CD4-positive, alpha-beta T cell treated with Interleukin-15 for 4 hours (primary cell): ENCODE measurements at places on chromosomes 5 and 9.

GRCh38 chr5:141973871-141974595 lies 5.1 kb downstream of the RNF14 start:
- no peak for DNase-seq

DNA sequence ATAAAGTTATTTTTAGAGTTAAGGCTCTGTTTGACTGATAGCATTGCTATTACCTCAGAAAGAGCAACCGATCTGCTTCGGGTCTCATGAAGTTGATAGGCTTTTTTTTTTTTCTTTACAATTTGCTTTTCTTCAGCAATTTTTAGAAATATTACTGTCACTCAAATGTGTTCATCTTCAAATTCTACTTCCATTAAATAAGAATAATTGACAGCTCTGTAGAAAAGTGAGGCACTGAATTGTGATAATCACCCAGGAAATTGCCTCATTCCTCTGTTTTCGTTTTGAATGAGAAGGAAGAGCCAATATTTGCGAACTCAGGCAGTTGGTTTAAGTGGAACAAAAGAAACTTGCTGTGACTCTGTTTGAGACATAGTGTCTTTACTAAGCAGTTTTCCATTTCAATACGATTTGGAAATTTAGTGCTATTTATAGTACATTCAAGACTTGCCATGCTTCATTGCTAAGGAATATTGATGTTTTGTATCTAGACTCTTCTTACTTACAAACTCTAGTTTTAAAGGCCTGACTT lies 700.5 kb upstream of the CDH10 start:
- no peak for DNase-seq

DNA sequence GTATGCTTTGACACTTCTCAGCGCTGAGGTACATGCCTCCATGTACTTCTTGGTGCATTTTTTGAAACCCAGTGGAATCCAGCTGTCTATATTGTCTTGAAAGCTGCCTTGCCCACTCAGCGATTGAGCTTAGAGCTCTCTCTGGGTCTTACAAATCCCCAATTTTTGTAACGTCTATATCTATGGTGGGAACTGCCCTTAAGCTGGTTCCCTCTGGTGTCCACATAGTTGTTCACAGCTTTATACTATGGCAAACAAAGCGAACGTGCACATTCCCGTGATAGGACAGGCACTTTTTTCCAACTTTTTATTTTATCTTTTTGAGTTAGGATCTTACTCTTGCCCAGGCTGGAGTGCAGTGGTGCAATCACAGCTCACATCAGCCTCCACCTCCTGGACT lies 20.9 kb downstream of the CDHR2 start:
- no peak for DNase-seq

DNA sequence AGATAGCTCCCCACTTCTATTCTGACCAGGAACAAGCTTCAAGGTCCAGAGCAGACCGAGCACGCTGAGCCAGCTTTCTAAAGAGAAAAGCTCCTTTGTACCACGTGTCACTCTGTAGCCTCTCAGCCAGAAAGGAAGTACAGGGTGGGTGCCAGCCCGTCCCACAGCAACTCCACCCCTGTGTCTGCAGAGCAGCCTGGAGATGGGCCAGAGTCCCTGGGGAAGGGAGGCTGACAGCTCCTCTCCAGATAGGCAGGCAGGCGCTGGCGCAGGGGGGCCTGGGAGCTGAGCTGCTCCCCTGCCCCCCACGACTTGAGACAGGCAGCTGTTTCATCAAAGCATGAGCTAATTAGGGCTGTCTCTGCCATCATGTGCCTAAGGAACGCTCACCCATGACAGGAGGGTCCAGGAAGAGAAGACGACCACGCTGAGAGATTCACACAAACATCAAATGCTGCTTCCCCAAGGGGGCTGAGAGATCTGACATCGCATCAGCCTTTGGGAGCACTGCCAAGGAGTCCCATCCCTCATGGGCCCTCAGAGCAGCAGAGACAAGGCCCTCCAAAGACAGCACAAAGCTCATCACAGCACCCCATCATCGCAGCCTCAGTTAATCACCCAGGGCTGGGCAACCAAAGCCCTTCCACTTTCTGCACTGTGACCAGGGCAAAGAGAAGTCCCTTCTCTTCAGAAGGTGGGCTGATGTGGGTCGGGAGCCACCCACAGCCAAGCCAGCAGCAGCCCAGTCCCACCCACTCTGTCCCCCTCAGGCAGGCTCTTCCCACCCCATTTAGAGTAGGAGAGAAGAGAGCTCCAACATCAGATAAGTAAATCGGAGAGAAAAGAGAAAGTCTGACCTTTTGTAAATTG lies 78.5 kb upstream of the LRRTM2 start:
- peak; percentile 13 for DNase-seq

GRCh38 chr5:443239-444151 lies 519 bp downstream of the EXOC3 start:
- peak; percentile 18 for DNase-seq

- no peak for DNase-seq
These were observed 111.1 kb downstream of the RGS3 start for GRCh38 chr9:113574441-113575262.

GRCh38 chr5:2066373-2066772 lies 183.6 kb upstream of the IRX4 start:
- no peak for DNase-seq

GRCh38 chr9:135931349-135931820 lies 24.0 kb upstream of the CAMSAP1 start:
- no peak for DNase-seq

DNA sequence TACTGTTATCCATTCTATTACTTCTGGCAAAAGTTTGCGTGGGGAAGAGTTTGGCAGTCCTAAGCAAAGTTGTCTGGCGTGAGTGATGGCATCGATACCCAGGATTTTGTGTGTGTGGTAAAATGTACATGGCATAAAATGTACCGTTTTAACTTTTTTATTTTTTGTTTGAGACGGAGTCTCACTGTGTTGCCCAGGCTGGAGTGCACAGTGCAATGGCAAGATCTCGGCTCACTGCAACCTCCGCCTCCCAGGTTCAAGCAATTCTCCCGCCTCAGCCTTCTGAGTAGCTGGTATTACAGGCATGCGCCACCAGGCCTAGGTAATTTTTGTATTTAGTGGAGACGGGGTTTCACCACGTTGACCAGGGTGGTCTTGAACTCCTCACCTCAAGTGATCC lies 55.4 kb upstream of the TJP2 start:
- no peak for DNase-seq

DNA sequence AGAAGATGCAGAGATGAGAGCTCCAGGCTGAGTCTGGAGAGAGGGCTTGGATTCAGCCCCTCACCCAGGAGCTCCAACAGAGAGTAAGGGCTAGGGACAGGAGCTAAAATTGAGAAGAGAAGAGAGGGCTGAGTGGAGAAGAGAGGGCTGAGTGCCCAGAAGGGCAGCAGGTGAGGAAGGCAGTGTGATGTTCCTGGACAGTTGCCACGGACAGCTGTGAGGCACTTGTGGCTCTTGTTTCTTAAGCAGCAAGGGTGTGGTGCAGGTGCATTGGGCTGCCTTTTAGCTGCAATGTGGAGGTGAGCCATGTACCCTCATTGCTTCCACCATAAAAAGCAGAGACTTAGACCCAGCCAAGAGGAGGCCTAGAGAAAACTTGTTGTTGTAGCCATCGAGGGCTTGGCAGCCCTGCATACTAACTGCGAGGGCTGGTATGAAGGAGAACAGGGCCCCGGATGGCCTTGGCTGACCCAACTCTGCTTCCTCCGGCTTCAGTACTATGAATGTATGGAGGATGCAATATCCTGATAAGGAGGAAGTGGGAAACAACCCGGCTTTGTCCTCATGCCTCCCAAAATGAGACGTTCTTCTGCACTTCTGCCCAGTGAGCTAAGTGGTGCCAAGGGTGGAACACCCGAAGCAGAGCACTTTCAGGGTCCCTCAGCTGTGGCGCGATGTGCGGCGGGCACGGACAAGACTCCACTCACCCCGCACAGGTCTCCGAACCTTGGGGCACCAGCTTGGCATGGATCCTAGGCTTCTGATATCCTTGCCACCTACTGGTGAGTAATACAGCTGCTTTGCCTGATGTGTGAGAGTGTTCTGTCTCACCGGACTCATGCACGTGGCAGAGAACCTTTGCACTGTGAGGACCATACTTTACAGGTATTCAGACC lies 65.2 kb downstream of the LRRC70 start:
- no peak for DNase-seq

- DNase-seq = no peak
These were observed 577 bp downstream of the RNF145 start for GRCh38 chr5:159208514-159209437.

- DNase-seq = no peak
These were observed 371.3 kb downstream of the DMRT2 start for GRCh38 chr9:1421436-1421835.

DNA sequence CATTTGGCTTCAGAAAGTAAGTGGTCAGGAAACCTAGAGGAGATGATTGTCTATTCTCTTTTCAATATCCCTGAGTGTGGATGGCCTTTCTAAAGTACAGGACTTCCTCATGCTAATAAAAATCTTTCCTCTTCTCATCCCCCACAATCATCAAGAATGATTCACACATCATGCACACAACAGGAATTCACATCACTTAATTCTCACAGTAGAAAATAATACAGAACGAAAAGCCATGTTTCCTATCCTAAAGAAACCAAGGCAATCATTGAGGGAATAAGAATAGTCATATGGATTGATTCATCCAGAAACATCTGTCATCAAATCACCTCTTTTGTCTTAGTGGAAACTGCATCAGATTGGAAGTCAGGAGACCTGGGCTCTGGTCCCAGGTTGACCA lies 203.1 kb upstream of the PIK3R1 start:
- DNase-seq = no peak

GRCh38 chr9:112970939-112971338 lies 41.1 kb downstream of the ZNF883 start:
- no peak for DNase-seq

DNA sequence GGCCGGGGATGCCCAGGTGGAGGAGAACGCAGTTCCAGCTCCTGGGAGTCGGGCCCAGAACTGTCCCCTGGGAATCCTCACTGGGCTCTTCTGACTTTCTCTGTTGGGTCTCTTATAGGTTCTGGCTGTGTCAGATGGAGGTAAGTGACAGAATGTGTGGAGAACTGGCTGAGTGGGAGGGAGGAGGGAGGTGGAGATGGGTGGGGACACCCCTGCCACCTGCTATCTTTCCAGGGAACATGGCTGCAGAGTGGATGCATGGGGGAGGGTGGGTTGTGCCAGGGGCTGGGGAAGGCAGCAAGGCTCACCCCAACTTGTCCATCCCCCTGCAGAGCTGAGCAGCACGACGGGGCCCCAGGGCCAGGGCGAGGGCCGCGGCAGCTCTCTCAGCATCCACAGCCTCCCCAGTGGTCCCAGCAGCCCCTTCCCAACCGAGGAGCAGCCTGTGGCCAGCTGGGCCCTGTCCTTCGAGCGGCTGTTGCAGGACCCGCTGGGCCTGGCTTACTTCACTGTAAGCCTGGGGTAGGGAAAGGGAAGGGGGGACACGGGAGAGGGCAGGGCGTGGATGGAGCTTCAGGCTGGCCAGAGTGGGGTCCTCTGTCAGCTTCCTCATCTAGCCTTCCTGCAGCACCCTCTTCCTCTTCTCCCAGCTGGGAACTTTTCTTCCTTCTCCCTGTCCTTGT lies 8.3 kb downstream of the RGS14 start:
- DNase-seq = no peak

- no peak for DNase-seq
These were observed 151.4 kb upstream of the PAPPA start for GRCh38 chr9:116002181-116002580.

- DNase-seq = no peak
These were observed 14.3 kb upstream of the SNCAIP start for GRCh38 chr5:122297587-122298298.

DNA sequence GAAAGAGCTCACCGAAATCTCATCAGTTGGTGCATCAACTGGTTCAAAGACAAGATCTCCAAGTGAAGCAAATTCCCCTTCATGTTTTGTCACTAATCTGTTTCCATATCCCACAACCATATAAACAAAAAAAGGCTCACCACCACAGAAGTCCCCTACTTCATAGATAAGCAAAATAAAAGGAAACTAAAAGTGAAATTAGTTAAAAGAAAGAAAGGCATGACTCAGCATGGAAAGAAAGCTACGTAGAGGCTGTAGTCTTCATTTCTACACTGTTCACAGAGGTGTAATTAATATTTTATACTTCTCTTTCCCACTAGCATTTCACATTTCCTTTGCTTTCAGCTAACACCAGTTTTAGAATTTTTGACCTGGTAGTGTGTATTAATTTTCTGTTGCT lies 208.0 kb downstream of the CYLC2 start:
- no peak for DNase-seq

DNA sequence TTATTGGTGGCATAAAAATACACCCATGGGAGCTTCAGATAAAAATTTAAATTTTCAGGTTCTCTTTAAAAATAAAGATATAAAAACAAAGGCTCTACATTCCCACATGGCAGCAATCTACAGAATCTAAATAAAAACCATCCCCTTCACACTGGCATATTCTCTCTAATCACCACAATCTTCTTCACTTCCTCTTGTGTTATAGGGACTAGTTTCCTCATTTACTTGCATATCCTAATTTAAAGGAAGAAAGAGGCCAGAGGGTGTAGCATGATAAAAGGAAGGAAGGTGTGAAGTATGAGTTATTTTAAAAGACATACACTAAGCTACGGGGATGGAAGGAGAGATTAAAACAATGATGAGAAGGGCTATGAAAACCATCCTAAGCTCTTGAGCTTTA lies 390.5 kb downstream of the ZNF608 start:
- no peak for DNase-seq

DNA sequence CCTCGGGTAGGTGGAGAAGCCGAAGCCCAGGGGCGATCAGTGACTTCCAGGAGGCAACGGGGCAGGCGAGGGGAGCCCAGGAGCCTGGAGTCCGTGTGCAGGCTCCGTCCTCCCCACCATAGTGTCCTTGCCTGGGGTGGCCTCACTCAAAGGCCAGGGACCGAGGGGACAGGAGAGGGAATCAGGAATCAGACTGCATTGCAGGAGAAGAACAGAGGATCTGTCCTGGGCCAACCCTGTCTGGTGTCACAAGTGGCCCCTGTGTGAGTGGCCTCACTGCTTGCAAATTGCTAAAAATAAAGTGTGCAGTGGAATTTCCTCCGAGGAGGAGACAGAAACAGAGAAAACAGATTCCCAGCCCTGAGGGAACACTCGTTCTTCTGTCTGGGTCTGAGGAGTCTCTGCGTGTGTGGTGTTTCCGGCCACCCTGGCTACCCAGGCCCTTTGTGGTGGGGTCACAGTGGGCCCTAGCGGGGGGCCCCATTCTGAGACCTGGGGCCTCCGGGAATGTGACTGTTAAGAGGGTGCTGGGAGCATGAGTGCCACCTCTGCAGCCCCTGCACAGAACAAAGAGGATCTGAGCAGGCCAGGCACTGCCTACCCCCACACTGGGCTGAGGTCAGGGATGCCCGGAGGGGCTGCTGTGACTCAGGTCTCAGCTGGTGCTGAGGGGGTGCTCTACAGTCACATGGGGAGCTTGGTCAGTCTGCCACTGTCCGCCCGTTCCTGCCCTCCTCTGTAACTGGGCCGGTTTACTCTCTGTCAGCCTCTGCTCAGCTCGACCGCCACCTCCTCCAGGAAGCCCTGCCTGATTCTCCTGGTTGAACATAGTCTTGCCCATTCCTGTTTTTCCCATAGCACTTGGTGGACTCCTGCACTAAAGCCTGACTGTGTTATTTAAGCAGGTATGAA lies 7.4 kb downstream of the TRAF1 start:
- DNase-seq = no peak

GRCh38 chr5:81213070-81213469 lies 20.1 kb upstream of the CKMT2 start:
- no peak for DNase-seq

- no peak for DNase-seq
These were observed 162.4 kb upstream of the ZNF608 start for GRCh38 chr5:124908581-124909451.

GRCh38 chr5:82734347-82734746 lies 342.8 kb downstream of the TMEM167A start:
- no peak for DNase-seq
